Activated T-cell treated with anti-CD3 and anti-CD28 coated beads for 48 hours (primary cell): ENCODE measurements at places on chromosomes 16 and 17.
A peak's percentile ranks its signal among the peaks of the same experiment; 100 is the strongest.

DNA sequence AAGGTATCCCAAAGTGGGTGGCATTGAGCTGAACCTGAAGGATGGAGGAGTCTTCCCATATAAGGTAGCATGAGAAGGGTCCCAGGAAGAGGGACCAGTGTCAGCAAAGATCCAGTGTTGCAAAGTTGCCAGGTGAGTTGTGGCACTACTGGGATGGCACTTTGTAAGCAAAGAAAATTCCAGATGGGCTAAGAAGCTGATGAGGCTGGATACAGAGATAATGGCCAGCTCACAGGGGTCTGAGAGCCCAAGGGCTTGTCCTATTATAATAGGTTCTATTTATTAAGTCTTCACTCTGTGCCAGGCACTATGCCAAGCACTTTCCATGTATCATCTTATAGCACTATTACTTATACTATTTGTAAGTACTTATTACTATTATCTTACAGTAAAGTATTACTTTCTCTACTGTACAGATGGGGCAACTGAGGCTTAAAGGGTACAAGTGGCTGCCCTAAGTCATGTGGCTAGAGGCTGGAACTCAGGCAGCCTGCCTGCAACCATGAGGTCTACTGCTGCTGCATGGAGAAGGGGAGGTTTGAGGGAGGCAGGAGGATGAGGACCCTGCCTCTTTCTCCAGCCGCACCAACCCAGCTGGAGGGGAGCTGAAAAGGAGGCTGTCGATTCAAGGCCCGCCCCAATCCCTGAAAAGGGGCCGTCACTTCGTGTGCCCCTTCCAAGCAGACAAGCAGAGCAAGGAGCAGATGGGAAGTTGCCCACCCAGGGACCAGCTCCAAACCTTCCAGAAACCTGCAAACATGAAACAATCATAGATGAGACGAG, 86.5 kb downstream of the C16orf78 start:
- DNase-seq: no peak

GRCh38 chr17:50557630-50558029, 2.9 kb upstream of the CACNA1G start:
- DNase-seq: no peak

- no peak for DNase-seq
Observed at GRCh38 chr17:44220213-44221083, 973 bp upstream of the UBTF start.

GRCh38 chr16:46648656-46649055, 27.5 kb upstream of the SHCBP1 start:
- DNase-seq: no peak

DNA sequence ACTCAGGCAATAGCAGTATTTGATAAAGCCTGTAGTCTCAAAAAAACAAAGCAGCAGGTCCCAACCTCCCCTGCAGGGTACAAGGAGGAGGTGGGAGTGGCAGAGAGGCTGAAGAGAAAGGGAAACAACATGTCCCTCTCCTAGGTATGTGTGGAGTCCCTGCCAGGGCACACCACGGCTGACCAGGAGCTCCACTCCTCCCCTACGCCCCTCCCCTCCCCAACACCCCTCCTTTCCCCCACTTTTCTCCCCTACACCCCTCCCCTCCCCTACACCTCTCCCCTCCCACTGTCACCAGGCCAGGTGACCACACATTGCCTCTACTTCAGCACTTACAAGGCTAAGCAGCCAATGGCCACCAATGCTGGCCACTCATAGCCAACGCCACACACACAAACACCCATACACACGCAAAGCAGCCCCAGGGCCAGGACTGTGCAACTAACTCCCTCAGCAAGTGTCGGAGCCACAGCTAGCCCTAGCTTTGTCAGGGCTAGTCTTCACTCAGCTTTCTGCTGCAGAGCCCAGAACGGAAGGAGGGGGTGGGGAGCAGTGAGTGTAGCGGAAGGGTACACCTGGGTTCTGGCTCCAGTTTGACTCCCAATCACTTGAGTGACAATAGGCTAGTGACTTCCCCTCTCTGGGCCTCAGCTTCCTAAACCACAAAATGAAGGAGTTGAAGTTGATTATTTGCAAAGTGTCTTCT, 8.2 kb downstream of the CAVIN1 start:
- DNase-seq: peak; percentile 49

DNA sequence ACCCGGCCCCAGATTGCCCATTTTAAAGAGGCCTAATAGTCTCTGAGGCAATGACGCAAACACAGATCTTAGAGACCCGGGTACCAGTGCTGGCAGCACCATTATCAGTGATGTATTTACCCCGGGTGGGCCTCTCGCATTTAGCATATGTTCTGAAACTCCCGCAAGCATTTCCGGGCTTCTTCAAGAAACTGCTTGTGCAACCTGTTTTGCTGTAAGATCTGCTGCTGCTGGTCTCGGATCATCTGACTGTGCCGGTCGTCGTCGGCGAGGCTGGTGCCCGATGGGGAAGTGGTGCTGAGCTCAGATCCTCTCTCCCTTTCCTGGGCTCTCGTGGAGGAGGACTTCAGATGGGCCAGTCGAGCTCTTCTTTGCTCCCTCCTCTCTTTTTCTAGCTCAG, 12.5 kb downstream of the CEP295NL start:
- peak; percentile 21 for DNase-seq

DNA sequence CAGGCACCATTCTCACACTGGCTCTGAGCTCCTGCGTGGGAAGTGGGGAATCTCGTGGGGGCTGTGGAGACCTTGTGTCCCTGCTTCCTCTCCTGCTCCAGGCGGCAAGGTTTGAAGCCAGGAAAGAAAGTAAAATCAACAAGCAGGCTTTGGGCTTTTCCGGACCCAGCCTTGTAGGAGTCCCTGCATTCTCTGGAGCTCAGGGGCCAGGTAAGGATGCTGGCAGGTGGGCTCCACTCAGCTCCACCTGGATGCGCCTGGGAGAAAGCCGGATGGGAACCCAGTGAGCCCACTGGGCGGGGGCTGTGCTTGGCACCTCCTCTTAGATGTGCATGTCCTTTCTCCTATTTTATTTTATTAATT, 362.5 kb downstream of the SEC14L1 start:
- no peak for DNase-seq

DNA sequence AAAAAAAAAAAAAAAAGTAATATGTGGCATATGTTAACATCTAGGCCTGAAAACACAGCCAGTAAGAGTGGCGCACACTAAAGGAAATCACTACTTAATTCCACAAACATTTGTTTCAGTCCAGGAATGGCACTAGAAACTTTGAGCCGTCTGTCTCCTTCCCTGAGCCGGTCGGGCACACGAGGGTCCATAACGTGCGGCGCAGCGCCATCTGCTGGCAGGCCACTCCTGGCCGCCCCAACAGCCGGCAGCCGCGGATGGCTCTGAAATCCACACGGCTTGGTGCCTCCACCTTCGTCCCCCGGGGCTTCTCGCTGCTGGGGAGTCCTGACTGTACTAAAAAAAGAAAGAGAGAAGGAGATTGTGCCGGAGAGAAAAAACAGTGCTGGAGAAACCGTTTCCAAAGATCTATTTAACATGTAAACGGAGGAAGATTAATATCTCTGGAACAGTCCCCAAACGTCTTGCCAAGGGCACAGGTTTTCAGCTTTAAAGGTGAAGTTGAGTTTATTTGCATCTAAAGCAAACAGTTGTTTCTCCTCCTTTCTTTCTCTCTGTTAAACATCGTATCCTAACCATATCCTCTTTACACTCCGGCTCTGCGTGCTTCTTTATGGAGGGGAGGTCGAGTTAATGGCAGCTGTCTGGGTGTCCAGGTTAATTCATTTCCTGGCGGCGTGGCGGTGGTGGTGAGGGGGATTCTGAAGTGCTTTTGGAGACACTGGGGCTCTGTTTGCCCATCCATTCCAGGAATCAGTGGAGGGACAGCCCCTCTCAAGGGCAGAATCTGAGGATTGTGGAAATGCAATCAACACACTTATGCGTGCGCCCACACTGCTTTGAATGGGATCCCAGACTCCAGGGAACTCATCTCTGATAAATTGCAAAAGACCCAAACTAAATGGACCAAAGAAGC, 611.3 kb upstream of the SALL1 start:
- DNase-seq: peak; percentile 54

GRCh38 chr17:17018612-17019429, 23.4 kb upstream of the MPRIP start:
- no peak for DNase-seq

GRCh38 chr16:66521951-66522771, 27.8 kb downstream of the TK2 start:
- DNase-seq: peak; percentile 90

DNA sequence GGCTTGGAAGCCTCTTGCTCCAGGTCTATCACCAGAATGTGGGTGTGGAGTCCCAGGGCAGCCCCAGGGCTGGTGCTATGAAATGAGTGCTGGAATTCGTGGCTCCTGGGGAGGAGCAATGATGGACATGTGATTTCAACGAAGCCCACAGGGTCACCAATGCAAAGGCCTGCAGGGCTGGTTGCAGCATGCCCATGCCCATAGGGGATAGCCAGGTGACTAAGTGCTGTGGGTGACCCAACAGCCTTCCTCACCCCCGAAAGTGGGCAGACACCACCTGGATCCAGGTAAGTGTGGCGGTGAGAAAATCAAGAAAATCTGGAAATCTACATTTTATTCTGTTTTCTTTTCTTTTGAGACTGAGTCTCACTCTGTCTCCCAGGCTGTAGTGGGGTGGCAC, 87.5 kb upstream of the GPRC5B start:
- DNase-seq: no peak

DNA sequence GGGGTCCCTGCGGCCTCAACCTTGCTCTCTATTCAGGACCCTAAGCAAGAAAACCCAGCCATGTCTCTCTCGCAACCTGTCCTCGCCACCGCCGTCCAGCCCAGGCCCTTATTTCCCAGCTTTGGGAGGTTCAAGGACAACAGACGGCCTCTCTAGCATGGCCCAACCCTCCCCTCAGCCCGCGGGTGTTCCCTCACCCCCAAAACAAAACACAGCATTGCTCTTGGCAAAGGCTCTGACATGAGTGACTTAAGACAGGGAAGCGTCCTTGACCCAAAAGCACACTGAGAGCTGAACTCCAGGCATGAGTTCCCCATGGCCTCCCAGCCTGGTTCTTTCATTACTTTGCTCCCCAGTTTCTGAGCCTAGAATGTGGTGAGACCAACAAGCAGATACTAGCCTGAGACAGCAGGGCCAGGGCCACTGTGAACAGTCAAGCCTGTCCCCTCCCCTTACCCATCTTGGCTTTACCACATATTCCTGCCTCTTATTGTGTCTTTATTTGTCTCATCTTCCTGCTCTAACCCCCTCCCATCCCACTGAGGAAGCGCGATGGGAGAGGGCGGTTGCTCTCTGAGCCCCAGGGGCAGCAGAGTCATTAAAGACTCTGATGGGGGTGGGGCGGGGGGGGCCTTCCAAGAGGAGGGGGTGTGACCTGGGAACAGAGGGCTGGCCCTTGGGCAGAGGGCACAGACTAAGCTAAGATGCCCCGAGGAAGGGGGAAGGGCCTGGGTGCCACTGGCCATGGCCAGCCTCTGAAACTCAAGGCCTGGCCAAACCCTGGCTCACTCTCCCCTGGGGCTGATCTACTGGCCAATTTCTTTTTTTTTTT, 11.8 kb downstream of the SREBF1 start:
- no peak for DNase-seq

- DNase-seq: no peak
Observed at GRCh38 chr17:46733837-46734475, 84.5 kb downstream of the WNT3 start.

DNA sequence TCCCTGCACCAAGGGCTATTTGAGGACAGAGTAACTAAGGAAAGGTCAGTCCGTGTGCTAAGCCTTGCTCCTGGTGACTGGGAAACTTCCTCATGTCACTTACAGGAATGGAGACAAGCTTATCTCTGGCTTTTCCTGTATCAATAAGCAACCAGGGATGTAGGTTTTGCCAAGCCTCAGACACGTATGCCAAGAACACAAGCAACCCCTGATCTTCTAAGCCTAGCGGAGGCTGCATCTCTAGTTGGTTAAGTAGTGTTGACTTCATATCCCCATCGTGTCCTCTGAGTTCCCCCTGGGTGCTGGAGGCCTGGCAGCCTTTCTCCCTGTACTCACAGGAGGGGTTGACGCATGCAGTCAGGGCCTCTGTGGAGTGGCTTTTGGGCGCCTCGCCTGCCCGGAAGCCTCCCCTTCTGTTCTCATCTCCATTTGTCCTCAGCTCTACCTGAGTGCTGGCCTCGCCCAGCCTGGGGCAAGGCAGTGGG, 1.4 kb upstream of the C1QTNF1 start:
- no peak for DNase-seq

- DNase-seq: no peak
Observed at GRCh38 chr16:2482708-2483534, 8.0 kb downstream of the TBC1D24 start.

DNA sequence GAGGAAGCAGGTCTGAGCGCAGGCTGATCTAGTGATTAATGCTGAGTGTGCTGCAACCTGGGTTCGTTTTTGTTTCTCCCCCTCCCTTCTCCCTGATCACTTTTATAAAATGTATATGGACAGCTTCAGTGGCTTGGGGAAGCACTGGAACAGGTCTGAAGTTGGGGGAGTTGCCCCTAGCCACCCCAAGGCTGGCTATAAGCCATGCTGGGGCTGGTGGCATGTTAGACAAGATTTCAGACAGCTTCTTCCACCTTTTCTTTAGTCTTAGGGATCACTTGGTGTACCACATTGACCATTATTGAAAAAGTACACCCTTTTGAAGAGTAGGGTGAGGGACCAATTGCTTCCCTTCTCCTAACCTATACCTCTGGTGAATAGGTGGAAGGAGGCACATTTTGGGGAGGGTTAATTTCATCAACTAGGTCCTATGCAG, 3.8 kb upstream of the VAC14 start:
- no peak for DNase-seq

GRCh38 chr17:65529040-65529633, 32.3 kb downstream of the AXIN2 start:
- no peak for DNase-seq

GRCh38 chr17:3027786-3028532, 35.4 kb downstream of the OR1D5 start:
- DNase-seq: no peak

DNA sequence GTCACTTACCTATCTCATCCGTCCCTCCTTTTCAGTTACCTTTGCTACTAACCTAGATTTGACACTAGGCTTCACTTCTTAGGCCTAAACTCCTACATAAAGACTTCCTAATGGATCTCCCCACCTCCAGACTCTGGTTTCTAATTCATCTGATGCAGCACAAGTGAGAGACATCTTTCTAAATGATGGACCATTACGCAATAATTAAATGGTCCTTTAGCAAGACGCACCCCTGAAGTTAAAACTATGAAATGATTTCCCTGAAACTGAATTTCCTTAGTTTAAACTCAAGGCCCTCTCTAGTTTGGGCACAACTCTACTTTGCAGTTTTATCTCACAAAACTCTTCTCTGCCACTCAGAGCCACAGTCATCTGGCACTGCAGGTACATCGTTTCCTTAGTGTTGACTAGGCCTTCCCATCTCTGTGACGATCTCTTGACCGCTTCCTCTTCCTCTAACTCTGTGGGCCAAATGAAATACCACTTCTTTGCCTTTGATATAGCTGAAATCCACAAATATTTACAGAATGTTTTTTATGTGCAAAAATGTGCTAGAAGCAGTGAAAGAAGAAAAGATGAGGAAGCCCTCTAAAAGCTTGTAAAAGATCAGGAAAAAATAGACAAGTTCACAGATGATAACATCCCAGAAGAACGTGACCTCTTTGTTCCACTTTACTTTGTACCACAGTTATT, 3.3 kb downstream of the SYNRG start:
- DNase-seq: peak; percentile 16
